Karpas-422 (cell line): ENCODE measurements at places on chromosomes 12 and 14.

GRCh38 chr14:97866664-97867063, 1069.5 kb downstream of the VRK1 start:
- DNase-seq = no peak

DNA sequence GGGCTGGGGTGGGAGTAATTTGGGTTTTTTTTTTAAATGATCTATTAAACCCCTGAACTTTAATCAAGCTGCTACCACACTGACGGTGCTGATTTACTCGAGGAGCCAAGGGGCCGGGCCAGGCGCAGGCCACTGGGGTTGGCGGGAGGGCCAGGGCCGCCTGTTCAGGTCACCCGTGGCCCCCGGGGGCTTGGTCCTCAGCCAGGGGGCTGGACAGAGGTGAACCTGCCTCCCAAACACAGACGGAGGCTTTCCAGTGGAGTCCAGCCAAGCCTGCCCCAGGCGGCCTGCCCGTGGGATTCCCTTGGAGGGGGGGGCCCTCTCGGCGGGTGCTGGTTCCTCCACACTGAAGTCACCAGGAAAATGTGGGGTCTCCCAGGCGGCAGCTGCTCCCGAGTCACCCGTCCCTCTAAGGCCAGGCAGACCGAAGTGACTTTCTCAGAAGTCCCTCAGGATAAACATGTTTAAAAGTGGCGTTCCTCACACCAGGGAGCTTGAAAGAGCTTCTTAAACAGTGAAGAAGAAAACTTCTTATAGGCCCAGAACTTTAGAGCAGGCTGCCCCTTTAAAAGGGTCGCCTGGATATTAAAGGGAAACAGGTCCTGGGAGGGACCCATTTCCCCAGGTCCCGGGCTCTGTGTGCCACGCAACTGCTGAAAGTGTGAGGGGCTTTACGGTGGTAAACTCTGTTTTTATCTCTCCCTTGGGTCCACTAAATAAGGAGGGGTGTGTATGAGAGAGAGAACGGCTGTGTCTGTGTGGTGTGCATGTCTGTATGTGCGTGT, 167.2 kb upstream of the GSC start:
- no peak for DNase-seq

GRCh38 chr12:18427520-18427919, 166.2 kb downstream of the PIK3C2G start:
- DNase-seq = no peak

DNA sequence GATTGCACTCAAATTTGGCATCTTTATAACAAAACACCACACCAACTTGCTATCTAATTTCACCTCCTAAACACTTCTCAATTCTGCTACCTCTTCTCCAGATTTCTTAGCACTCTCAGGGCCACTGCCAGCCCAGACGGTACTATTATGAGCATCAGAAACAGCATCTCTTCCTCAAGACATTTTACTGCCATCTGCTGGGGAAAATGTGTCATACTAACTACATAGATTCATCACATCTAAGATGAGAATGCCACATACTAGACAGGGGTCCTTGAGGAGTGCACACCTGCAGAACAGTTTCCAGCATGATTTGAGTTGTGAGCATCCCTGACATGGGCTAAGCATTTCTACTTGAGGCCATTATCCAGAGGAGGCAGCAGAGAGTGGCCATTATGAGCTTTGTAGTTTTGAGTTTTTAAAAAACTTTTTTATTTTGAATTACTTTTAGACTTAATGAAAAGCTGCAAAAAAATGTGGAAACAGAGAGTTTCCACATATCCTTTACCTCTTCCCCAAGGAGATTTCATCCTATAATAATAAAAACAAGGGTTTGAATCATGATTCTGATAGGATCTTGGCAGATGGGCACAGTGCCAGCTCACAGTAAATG, 15.1 kb upstream of the GRIP1 start:
- peak; percentile 94 for DNase-seq
